ENCODE measurements at places on chromosomes 2 and 18.

DNA sequence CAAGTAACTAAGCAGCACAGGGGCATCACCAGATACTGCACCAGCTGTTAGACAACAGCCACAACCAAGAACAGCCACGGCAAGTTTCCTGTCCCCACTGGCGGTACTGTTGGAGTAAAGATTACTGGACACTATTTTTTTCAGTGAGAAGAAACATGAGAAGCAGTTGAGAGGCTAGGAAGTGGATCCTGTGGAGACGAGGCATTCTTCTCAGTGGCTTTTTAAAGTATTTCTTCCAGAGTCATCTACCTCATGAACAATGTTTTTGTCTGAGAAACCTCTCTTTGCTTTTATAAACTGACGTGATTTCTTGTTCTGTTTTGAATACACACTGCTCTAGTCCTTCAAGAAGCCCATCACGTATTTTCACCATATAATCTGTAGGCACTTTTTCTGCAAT, 18.8 kb downstream of the TM4SF20 start:
- no peak for DNase-seq

DNA sequence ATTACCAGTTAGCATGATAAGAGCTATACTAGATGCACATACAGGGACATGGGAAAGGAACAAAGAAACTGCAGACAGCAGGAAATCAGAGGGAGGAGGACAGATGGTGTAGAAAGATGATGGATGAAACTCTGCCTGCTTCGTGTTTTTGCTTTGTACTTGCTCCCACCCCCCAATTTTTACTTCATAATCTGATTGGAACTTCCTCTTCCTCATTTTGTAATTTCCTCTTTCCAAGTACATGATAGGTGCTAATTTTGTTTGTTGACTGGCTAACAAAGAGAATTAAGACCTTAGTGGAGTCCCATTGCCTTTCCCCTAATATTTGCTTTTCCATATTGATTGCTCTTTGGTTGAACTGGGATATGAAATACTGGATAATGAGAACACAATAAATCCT, 76.0 kb upstream of the PELI1 start:
- no peak for DNase-seq

- DNase-seq = peak; percentile 41
Measured at GRCh38 chr2:44362207-44363015, 664 bp downstream of the CAMKMT start.

GRCh38 chr2:70647873-70648481, 94.4 kb upstream of the TGFA start:
- peak; percentile 12 for DNase-seq

DNA sequence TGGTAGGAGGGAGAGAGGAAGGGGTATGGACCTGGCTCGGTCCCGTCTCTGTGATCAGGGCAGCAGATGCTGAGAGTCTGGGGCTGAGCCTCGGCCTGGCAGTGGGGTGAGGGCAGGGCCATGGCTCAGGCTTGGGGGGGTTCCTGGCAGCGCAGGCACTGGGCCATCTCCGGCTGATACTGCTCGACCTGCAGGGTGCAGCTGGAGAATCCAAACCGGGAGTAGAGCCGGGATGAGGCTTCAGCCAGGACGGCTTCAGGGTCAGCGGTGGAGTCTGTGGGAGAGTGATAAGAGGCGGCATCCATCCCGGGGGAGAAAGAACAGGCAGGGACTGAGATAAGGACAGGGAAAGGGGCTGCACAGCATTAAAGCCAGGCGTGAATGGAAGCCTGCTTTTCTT, 7.7 kb downstream of the SLC30A3 start:
- DNase-seq = no peak

- no peak for DNase-seq
Measured at GRCh38 chr18:21450503-21450902, 150.0 kb downstream of the ESCO1 start.

- peak; percentile 94 for DNase-seq
Measured at GRCh38 chr2:127226520-127227263, 6.6 kb upstream of the CYP27C1 start.

- no peak for DNase-seq
Measured at GRCh38 chr2:82494739-82495138, 1964.3 kb downstream of the SUCLG1 start.

- no peak for DNase-seq
Measured at GRCh38 chr2:198611201-198611600, 806.8 kb downstream of the PLCL1 start.

DNA sequence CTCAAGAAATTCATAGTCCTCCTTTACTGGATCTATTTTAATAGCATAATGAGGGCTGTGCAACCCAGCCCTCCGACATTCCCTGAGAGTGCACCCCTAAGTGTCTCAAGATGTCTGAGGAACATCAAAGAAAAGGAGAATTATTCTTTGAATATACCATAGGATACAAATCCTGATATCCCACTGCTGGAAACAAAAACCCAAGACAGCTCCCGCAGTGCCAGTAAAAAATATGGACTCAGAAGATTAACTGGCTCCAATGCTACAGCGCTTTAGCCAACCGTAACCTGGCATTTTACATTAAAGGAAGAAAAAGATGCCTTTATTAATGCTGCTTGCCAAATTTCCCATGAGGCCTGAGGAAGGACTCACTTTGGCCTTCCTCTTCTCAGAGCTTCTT, 168.4 kb downstream of the TTC32 start:
- no peak for DNase-seq

DNA sequence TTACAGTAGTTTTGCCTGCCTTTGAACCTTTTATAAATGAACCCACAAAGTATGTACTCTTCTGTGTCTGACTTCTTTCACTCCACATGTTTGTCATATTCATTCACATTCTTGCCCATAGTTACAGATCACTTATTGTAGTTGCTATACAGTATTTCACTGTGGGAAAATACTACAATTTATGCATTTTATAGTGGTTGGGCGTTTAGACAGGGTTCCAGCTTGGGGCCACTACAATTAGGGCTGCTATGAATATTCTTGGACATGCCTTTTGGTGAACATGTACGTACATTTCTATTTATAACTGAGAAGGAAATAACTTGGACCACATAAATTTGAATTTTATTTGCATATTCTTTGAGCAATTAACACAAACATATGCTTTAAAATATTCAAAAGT, 15.4 kb upstream of the PMAIP1 start:
- DNase-seq = no peak

GRCh38 chr2:173386738-173387065, 32.0 kb downstream of the CDCA7 start:
- DNase-seq = no peak

DNA sequence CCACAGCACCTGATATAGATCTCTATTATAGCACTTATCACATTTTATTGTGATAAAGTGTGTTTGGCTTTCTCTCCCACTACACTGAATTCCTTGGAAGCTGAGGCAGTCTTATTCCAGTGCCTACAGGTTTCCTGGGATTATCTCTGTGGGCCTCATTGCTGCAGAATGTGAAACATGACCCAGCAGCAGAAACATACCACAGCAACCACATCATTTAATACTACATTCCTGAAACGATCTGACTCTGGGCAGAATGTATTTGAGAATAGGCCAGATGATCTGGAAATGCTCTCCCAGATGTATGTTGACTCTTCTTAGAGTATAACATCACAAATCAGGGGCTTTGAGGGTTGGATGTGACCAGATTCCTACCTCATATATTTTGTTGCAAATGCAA, 323.5 kb upstream of the TANK start:
- DNase-seq = peak; percentile 98

- no peak for DNase-seq
Measured at GRCh38 chr2:218228366-218229090, 11.5 kb downstream of the ARPC2 start.

- peak; percentile 52 for DNase-seq
Measured at GRCh38 chr2:151040039-151040438, 221.6 kb downstream of the RBM43 start.

DNA sequence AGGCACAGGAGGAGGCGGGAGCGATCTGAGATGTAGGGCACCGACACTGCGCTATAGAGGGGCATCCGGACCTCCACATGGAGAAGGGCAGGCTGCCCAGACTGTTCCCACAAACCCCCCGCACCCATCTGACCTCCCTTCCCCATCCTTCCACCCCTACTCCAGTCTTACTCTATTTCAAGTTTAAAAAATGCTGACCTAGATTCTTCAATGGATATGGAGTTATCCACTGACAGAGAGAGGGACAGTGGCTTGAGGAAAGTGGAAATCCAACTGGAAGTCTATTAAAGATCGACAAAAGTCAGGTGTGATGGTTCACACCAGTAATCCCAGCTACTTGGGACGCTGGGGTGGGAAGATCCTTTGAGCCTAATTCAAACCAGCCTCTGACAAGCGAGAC, 5.1 kb upstream of the DGUOK start:
- no peak for DNase-seq

DNA sequence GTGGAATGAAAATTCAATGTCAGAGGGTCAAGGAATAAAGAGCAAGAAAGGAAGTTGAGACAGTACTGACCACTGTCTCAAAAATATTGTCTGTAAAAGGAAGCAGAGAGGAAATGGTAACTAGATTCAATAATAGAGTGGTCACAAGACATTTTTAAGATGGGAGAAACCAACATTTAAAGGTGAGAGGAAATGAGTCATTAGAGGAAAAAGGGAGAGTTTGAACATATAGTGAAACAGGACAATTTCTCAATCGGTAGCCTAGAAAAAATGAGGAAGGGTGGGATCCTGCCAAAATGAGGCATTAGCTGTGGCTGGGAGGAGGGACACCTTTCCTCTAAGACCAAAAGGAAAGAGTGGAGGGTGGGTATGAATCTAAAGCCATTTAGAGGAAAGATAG, 288.5 kb downstream of the SP3 start:
- DNase-seq = no peak

DNA sequence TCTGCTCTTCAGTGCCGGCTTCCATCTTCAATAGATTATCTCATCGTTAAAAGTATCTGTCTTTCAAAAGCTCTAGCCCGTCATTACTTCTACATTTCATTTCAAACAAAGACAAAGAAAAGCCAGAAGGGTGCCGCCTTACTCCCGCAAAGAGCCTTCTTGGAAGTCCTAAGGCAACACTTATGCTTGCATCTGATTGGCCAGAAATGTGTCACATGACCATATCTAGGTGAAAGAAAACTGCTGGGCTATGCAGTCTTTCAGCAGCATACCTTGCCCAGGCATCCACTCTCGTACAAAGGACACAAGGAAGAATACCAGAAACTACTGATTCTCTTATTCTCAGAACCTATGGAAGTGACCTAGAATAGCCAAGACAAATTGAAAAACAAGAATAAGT, 217.1 kb upstream of the SLC35G4 start:
- DNase-seq = peak; percentile 25

DNA sequence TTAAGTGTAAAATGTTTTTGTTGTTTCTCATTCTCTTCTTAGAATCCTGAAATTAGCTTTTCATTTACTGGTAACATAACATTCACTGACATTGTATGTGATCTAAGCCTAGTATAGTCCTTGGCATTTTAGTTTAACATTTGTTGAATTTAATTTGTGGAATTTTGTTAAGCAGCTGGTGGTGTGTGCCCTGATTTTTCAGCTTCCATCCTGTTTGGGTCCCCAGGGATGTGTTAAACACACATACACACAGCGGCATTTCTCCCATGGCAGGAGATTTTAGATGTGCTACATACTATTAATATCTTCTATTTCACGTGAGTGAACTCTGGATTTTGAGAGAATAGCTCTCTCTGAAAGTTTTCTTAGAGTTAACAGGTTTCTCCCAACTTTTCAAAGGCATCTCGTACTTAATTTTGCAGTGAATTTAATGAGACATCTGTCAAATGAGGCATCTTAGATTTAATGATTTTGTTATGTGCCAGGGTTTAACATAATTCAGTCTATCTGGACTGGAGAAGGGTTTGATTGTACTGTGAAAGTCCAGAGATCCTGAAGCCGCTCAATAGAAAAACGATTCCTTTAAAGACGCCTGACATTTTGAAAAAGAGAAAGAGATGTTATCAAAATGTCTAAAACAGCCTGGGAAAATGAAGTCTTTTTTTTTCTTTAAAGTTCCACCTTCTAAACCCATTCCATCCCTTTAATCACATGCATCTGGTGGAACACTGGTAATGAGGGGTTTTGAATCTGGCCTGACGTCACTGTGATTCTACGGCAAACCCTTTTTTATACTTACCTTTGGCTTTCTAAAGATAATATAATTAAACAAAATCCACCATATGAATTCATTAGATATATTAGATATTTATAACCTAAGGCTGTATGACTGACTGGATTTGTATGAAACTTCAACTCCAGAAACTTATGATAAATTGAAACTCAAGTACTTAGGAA, 6.8 kb downstream of the PHLPP1 start:
- no peak for DNase-seq

DNA sequence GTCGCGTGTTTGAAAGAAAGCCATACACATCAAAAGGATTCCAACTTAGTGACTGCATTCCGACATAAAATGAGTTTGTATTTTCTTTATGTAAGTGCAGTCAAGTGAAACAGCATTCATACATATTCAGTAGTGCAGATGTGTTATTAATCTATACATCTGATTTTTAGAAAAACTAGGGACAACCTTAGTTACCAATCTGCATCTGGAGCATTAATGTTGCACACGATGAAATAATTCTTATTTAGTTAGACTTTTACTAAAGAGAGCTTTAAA, 1.9 kb downstream of the GORASP2 start:
- peak; percentile 15 for DNase-seq

DNA sequence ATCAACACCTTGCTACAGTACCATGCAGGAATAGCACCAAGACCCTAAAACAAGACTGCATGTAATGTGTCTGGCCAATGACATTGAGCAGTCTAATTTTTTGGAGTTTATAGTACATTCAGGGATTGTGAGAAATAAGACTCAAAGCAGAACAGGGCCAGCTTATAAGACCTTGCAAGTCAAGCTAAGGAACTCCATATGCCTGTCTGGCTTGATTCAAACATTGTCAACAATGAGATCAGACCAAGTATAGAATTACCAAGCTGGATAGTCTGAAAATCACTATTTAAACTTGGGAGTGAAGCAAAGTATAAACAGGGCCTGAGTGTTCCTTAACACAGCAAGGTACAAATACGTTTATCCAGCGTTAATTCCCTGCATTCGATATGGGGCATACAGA, 370.9 kb downstream of the CNTNAP5 start:
- no peak for DNase-seq

Data from astrocyte (in vitro differentiated cells and primary cell).